ENCODE measurements at places on chromosomes 7 and 10.

DNA sequence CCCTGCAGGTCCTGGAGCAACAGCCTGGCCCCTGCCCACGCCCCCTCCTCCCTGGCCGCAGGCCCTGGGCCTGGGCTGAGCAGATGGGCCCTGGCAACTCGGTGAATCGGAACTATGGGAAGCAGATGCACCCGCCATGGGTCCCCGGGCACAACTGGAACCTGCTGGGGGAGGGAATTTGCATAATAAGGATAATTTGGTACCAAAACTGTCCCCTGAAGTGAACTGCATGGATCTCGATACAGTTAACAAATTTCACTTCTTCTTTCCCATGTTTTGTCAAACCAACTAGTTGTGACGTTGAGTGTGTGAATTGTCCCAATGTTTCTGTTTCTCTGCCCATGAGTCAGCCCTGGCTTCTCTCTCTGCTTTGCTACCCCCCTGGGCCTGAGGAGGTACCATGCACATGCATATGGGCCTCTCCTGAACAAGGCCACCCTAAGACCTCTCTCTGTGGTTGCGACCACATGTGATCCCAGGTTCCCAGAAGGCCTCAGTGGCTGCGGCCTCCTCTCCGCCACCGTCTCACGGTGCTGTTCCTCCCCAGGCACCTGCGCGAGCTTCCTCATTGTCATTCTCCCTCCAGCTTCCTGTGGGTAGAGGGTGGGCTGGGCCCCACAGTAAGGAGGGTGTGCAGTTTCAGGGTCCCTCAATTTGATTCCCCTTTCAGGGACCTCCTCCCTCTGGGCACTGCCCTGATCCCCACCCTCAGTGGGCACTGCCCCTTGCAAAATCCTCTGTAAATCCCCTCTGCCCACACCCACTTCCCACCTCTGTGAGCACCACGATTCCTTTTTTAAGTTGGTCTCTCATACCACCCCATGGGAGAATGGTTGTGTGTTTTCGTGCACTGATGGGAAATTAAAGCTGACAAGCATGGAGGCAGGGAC, 40.0 kb downstream of the FIGNL1 start:
- peak; percentile 57 for DNase-seq

GRCh38 chr7:51326656-51327286, 10.2 kb upstream of the COBL start:
- no peak for DNase-seq

GRCh38 chr7:108808549-108809266, 239.0 kb downstream of the DNAJB9 start:
- DNase-seq, result no peak

GRCh38 chr10:132845041-132845551, 59.1 kb upstream of the NKX6-2 start:
- DNase-seq, result no peak

GRCh38 chr7:94300176-94300835, 94.4 kb upstream of the COL1A2 start:
- DNase-seq, result no peak

GRCh38 chr7:33457039-33457438, 327.7 kb downstream of the BBS9 start:
- DNase-seq, result no peak

DNA sequence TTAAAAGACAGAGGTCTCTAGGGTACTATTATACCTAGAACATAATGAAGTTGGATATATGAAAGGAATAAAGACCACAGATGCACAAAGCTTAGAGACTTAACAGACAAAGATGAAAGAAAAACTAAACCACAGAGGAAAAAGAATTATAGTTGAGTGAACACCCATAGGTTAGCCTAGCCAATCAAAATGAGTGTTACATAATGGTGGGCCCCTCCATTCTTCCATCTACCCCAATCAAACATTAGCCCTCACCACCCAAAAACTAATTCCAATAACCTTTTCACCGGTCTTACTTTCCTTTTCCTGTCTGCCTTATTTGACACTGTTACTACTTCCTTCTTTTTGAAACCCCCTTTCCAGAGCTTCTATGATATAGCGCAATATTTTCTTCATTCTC, 130.1 kb downstream of the ELMO1 start:
- DNase-seq, result peak; percentile 45

GRCh38 chr10:55158633-55159032, 357.6 kb upstream of the PCDH15 start:
- DNase-seq, result no peak

GRCh38 chr7:50620433-50620832, 55.2 kb upstream of the DDC start:
- DNase-seq, result no peak

DNA sequence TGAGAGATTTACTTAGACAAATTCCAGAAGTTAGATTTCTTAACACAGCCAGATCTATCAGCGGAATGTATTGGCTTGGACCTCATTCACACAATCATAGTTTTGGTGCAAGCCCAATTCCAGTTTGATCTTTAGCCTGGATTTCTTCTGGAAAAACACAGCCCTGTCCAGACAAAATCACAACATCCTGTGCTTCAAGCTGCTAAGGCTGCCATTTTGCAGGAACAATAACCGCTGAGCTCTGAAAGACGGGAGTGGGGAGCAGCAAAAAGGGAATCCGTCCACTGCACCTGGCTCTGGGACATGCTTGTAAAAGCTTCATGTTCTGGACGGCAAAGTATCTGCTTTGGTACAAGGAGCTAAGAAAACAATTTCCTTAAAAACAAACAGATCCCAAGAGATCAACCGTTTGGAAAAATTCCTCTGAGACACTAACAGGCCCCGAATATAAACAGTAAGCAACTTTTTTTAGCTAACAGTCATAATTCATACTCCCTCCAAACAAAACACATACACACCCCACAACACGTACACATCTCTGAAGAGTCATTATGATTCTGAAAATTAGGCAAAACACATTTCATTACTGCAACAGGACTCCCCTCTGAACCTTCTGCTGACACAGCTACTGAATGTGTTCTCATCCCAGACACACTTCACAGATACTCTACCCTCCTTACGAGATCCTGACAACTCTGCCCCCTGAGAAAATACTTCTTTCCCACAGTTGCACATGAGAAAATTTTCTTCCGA, 32.4 kb downstream of the ITIH5 start:
- no peak for DNase-seq

All from GM13977 (cell line).